ENCODE measurements at places on chromosomes 5 and 9.

- no peak for DNase-seq
These were observed 94.0 kb upstream of the DNAH5 start for GRCh38 chr5:14038341-14038959.

- DNase-seq, result no peak
These were observed 85.8 kb downstream of the NUDT12 start for GRCh38 chr5:103476811-103477210.

- no peak for DNase-seq
These were observed 9.3 kb upstream of the EDIL3 start for GRCh38 chr5:84393969-84394368.

- no peak for DNase-seq
These were observed 76.8 kb upstream of the TRIO start for GRCh38 chr5:14066326-14066725.
